ENCODE measurements at places on chromosomes 7 and 10.

GRCh38 chr7:150847536-150847935 lies 4.8 kb upstream of the AOC1 start:
- DNase-seq = no peak

DNA sequence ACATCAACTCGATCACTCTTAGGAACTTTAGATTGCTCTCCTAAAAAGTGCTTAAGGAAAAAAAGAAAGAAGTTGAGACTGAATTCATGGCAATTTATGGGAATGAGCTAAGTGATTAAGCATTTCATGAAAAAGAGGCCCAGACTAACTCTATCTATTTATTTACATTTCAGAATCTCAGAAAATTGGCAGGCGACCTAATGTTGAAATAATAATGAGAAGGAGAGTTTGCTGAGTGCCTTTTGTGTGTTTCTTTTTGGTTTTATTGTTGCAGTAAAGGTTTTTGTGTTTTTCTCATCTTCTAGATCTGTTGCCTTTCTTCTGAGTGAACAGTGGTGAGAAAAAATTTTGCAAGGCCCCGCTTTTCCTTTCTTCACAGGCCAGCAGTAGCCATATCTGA lies 3.8 kb downstream of the GRK5 start:
- DNase-seq = no peak

DNA sequence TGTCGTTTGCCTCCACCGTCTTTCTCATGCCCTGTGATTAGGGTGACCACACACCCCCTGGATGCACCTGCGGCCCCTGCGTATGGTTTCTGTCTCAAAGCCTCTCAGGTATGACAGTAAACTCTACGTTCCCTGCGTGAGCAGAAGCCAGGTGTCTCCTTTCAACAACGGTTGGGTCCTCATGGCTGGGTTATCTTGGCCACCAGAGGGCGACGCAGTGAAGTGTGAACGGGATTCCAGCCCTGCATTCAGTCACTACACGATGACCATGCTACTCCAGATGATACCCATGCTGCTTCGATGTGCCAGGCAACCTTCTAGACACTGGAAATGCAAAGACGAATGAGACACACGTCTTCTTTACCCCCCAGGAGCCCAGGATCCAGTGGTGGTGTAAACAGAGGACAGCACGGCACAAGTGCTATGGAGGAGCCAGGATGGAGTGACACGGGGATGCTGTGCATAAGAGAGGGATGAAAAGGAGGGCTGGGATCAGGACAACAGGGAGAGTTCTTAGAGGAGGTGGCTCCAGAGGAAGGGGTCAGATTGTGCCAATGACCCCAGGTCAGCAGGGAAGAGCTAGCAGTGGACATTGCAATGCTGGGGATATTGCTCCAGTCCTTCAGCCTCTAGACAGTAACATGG lies 228.1 kb upstream of the PFKP start:
- no peak for DNase-seq

- no peak for DNase-seq
These were observed 5.7 kb upstream of the MKRN1 start for GRCh38 chr7:140484951-140485499.

DNA sequence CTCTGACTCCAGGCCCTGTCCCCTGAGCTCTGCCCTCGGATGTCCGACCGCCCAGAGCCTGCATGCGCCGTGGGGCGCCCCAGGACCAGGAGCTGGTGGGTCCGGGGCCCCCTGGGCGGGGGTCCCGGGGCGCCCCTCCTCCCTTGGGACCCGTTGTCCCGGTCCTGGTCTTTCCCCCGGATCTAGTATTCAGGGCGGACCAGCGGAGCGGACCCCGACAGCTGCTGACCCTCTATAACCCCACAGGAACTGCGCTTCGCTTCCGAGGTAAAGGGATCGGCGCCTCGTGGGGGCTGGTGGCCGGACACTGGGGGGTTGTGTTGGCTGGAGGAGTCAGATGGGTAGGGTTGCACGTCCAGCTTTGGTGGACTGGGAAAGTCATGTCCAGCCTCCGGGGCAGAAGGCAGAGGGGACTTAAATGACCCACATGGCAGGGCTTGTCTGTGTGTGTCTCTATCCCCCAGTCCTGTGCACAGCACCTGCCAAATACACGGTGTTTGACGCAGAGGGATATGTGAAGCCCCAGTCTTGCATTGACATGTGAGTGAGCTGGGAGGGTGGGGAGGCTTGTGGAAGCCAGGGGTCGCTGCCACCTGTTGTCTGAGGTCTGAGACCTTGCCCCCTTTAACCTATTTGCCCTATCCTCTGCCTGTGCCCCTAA lies 520 bp downstream of the MOSPD3 start:
- no peak for DNase-seq

DNA sequence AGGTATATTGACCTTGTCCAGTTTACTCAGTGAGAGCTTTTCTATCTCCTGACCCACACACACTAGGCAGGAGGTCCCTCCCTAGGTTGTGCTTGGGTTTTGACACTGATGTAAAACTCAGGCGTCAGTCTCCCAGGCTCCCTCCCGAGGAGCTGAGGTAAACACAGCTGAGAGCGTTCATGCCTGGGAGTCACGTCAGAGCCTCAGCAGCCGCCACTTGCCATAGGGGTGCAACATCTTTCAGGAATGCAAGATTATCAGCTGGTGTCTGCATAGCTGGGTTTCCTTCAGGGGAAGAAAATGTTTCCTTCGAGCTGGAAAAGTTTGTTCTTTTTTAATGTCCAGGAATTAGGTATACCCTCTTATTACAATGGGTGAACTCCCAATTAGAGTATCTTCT lies 70.6 kb downstream of the FGFR2 start:
- DNase-seq = no peak

DNA sequence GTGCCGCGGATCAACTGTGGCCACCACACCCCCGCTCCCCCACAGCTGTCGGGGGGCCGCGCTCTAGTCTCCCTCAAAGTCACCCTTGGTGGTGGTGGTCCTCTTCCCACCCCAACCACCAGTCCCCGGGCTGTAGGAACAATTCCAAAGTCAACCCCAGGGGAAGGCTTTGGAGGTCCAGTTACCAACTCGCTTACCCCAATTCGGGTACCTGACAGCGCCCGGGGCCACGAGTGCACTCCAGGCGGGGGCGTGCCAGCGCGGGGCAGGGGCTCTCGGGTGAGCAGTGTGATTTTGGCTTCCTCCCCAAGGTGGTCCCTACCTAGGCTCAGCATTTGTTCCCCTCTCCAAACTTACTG lies 584 bp upstream of the ZMIZ1 start:
- no peak for DNase-seq

- no peak for DNase-seq
These were observed 8.3 kb upstream of the HYAL4 start for GRCh38 chr7:123836656-123837055.

- no peak for DNase-seq
These were observed 38.8 kb downstream of the GRB10 start for GRCh38 chr7:50743893-50744292.

DNA sequence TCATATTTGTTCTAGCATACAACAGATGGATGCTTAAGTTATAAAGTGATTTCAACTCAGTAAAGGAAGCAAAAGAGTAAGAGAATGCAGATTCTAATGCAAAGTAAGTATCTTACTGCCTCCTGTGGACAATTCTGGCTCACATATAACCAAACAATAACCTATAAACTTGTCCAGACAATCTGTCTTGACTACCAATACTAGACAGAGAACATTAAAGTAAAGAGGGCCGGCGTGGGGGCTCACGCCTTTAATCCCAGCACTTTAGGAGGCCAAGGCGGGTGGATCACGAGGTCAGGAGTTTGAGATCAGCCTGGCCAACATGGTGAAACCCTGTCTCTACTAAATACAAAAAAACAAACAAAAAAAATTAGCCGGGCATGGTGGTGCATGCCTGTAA lies 329.3 kb downstream of the CACNA2D1 start:
- DNase-seq = no peak

DNA sequence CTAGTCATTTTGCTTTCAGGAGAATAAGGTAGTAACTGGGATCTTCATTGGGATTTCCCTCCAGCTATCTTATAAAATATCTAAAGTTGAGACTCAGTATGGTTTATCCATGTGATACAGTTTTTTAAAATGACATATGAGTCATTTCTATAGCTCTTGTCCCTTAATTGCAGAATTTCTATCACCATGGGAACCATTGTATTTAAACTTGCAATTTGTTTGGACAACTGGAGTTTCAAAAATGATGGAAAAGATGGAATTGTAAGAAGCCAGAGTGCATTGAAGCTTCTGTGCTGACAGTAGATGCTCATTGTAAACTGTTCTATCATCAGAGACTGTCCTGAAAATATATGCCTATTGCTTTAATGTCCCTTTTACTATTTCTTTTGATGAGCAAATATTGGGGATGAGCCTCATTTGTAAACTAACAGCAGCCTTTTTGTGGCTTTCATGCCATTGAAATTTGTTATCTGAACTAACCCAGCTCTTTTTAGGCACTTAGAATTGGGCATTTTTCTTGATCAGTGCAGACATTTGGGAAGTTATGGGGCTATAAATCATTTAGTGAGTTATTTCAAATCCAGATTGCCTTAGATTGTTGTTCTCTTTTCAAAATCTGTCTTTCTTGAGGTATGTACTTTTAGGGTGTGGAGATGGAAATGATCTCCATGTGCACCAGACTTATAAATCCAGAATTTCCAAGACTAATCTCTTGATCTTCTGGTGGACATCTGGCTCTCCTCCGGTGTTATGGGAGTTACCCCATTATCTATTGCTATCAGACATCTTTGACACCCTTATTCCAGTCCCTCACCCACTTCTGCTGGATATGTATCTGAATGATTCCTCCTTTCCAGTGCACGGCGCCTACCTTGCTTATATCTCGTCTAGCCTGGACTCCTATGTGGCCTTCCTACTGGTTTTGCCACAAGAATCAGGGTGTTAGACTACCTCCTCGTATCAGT lies 159.0 kb downstream of the SND1 start:
- DNase-seq = no peak

- DNase-seq = no peak
These were observed 73.6 kb downstream of the AGK start for GRCh38 chr7:141624763-141625162.

- no peak for DNase-seq
These were observed 18.1 kb upstream of the TFAM start for GRCh38 chr10:58367069-58367468.

GRCh38 chr7:111681242-111681641 lies 119.0 kb upstream of the IMMP2L start:
- DNase-seq = no peak

- DNase-seq = no peak
These were observed 14.4 kb upstream of the KIF5B start for GRCh38 chr10:32070645-32071044.

DNA sequence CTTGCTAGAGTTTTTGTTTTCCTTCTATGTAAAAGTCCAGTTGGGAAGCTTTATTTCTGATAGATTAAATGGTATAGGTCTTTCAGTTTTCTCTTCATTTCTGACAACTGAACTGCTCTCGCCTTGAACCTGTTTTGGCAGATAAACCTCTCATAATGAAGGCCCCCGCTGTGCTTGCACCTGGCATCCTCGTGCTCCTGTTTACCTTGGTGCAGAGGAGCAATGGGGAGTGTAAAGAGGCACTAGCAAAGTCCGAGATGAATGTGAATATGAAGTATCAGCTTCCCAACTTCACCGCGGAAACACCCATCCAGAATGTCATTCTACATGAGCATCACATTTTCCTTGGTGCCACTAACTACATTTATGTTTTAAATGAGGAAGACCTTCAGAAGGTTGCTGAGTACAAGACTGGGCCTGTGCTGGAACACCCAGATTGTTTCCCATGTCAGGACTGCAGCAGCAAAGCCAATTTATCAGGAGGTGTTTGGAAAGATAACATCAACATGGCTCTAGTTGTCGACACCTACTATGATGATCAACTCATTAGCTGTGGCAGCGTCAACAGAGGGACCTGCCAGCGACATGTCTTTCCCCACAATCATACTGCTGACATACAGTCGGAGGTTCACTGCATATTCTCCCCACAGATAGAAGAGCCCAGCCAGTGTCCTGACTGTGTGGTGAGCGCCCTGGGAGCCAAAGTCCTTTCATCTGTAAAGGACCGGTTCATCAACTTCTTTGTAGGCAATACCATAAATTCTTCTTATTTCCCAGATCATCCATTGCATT lies 27.1 kb downstream of the MET start:
- no peak for DNase-seq

GRCh38 chr10:23994459-23995046 lies 214.4 kb upstream of the KIAA1217 start:
- no peak for DNase-seq

DNA sequence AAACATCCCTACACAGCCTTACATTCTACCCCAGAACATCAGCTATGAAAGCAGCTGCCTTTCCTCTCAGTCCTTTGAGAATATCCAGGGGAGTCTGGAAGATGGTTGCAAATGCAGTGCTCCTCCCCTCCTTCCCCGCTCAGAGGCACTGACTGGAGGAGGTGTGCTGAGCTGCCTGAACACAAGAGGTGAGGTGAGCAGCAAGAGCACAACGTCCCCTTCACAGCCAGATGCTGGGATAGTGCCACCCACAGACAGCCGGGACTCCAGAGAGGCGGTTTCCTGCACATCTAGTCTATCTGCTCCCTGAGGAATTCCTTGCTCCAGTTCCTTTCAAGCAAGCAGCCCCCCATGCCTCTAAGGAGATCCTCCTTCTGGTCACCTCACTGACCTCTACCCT lies 74.2 kb downstream of the EZH2 start:
- no peak for DNase-seq

DNA sequence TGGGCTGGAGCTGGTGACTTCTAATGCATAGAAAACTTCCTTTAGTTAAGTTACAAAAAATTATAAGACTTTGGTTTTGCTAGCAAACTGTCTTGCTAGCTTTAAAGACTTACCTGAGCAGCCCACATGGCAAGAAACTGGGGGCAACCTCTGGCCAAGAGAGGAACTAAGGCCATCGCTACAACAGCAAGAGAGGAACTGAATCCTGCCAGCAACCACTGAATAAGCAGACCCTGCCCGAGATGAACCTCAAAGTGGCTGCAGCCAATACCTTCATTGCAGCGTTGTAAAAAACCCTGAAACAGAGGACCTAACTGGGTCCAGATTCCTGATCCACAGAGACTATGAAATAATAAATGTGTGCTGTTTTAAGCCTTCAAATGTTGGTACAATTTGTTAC lies 54.6 kb upstream of the STARD3NL start:
- DNase-seq = no peak

DNA sequence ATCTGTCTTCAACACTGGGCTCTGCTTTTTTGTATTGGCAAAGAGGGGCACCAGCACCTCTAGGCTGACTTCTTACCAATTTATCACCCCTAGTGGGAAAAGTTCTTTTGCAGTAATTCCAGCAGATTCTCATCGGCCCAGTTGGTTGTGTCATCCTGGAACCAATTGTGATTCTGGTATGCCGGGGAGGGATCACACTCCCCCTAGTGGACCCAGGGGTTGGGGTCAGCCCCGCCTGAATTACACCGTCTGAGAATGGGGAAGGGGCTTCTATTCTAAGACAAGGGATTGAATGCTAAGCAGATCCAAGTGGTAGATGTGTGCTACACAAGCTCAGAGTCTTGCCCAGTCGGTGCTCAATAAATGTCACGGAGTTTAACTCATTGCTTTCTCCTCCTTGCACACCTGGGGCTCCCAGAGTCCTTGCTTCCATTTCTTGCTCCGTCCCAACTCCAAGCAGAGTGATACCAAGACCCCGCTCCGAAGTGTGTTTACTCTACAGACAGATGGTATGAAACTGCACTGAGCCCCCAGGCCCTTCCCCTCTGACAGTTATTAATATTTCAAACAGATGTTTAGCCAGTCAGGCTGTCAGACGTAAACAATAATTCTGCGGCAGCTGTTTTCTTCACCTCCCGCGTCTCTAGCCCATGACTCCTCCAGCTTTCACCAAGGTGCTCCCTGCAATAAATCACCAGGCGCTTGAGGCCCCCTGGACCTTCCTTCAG lies 71.9 kb downstream of the C10orf105 start:
- DNase-seq = no peak

GRCh38 chr10:43880160-43880559 lies 231.5 kb upstream of the ZNF32 start:
- no peak for DNase-seq
